Urothelium cell line (cell line): ENCODE measurements at places on chromosomes 3 and 15.
A peak's percentile ranks its signal among the peaks of the same experiment; 100 is the strongest.

DNA sequence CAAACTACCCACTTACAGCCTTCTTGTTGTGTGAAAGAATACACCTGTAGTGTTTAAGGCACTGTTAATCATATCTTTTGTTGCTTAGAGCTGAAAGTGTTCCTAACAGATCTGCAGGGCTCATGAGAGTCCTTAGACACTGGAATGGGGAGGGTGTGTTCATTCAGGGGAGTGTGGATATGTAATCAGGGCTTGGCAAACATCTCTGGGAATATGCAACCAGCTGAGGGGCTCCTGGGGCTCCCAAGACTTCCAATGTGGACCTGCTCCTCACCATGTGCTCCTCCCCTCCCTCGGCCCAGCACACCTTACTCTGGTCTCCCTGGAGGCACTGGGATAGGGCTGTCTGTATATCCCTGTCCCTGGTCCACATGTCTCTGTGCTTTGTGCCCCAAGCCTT is 30.3 kb upstream of the MFSD1 start:
- no peak for DNase-seq

- no peak for DNase-seq
These were observed 373.0 kb upstream of the PROK2 start for GRCh38 chr3:72157748-72158638.

DNA sequence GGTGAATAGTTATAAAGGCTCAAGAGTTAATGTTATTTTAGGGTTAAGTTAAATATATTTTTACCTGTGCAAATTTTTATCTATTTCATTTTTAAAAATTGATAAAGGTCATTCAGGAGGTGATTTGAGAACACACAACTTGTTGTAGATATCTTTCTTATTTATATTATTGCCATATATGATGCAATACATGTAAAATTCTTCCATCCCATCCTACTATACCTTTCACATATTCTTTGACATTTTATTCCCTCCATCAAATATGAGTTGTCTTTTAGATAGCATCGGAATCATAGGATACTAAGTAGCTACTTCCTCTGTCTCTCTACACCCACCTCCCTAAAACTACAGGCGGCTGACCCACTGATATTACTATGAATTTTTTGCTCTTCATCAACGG is 734.1 kb downstream of the FHIT start:
- DNase-seq = no peak

DNA sequence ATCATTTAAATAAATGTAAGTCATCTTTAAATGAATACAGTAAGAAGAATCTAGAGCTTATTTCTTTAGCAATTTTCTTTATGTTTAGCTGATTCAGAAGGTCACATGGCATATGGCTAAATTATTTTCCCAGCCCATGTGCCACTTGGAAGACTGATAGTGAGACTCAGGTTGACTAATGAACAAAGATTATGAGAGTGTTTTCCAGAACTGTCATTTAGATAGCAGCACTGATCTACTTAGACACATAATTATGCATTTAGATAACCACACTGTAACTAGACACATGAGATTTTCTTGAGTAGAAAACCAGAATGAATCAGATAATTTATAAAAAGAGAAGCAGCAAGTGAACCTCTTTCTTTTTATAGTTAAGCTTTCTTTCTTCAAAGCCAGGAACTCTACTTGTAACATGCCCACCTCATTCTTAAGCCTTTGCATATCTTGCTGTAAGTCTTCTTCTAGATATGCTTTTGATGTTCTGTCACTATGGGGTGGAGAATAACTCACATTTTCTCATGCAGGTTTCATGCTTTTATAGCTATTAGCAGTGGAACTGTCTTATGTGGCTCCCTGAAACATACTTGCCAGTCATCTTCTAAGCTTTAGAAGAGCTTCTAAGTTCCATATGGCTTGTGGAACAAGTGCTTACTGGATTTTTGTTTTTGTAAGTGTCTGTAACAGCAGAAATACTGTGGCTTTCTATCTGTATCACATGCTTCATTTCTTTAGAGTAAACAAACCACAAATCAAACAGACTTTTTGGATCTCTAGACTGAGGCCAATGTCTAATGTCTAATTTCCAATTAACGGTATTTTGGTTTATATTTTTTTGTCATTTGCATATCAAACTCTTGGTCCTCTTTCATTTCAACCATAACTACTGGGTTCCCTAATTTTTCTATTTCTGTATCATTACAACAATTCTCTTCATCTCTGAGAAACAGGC is 101.4 kb downstream of the LMLN start:
- no peak for DNase-seq

GRCh38 chr15:88882785-88883184 is 12.6 kb downstream of the HAPLN3 start:
- DNase-seq = peak; percentile 40
